Astrocyte of the hippocampus (primary cell): ENCODE measurements at places on chromosomes 11 and 22.

- peak; percentile 49 for DNase-seq
Observed at GRCh38 chr11:77136074-77136473, 8.0 kb downstream of the MYO7A start.

DNA sequence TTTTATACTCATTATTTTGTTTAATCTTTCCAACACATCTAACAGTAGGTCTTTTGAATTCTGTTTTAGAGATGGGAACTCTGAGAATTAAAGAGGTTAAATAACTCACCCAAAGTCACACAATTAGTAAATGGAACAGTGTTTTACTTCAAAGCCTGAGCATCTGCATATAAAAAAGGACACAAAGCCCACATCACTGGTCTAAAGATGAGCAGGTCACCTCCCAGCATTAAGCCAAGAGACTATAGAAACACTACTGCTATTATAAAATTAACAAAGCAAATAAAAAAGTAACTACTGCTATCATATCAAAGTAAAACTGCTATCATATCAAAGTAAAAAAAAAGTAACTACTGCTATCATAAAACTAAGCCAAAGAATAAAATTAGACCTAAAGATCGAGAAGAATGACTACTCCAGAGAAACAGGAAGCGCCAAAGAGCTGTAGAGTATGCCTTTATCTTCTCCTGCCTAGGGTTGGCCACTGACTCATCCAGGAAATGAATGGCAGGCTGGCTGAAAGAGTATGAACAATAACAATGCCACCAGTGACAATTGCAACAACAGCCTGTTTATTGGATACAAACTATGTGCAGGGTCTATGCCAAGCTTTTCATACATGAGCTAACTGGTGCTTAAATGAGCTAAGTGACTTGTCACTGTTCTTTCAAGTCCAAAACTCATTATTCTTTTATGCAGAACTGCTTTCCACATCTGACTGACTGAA, 1153.0 kb upstream of the TENM4 start:
- peak; percentile 83 for DNase-seq

GRCh38 chr11:35463331-35463751, 44.0 kb upstream of the SLC1A2 start:
- DNase-seq = no peak

DNA sequence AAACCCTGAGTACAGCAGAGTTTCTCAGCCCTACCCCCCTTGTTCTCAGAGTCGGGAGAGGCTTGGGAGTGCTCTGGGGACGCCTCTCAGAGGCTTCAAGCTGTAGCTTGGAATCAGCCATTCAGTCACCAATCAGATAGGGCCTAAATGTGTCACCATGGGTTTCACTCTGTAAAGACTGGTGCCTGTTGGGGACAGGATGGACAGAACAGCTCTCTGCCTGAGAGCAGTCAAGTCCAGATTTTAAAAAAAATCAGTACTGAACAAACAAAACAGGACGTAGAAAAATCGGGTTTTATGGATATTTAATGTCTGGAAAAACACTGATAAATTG, 1.3 kb downstream of the FADD start:
- DNase-seq = no peak

DNA sequence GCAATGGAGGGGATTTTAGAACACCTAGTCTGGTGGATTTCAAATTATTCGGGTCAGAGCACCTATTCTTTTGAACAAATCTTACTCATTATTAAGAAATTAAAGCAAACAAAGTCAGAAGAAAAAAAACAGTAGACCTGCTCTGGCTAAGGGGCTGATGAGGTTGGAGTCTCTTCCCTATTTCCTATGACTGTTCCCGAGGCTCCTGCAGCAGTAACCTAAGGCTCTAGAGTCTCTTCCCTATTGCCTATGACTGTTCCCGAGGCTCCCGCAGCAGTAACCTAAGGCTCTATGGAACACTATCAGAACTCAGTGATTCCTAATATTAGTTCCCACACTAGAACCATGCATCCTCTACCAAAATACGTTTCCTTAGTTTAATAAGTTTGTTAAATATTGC, 607.9 kb downstream of the NTM start:
- peak; percentile 29 for DNase-seq

GRCh38 chr11:128859563-128860441, 7.3 kb downstream of the KCNJ1 start:
- DNase-seq = peak; percentile 75
